Stimulated activated CD8-positive, alpha-beta memory T cell treated with anti-CD3 and anti-CD28 coated beads, Interleukin-7, amount 100 ng/mL, for 1 hour (primary cell): ENCODE measurements at places on chromosomes 5 and 9.

- no peak for DNase-seq
Observed at GRCh38 chr5:150703762-150704161, 2.9 kb upstream of the RBM22 start.

GRCh38 chr5:5800801-5801761 is 378.6 kb downstream of the ICE1 start:
- no peak for DNase-seq

GRCh38 chr9:69655065-69655464 is 17.1 kb downstream of the APBA1 start:
- no peak for DNase-seq

DNA sequence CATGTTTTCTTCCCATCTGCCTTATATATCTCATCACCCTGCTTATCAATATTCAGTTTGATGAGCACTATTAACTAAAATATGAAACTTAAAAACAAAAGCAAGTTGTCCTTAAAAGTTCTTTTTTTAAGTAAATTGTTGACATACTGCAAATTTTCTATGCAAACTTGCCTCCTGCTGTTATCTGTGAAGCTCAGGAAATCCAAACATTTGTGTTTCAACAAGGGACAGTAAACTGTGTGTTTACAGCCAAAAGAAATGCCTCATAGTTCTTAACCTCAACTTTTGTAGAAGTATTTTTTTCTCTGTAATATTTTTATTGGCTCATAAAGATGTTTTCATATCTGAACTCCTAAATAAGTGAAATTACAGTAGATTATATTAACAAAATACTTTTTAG is 7.7 kb upstream of the TTC23L start:
- DNase-seq = no peak

DNA sequence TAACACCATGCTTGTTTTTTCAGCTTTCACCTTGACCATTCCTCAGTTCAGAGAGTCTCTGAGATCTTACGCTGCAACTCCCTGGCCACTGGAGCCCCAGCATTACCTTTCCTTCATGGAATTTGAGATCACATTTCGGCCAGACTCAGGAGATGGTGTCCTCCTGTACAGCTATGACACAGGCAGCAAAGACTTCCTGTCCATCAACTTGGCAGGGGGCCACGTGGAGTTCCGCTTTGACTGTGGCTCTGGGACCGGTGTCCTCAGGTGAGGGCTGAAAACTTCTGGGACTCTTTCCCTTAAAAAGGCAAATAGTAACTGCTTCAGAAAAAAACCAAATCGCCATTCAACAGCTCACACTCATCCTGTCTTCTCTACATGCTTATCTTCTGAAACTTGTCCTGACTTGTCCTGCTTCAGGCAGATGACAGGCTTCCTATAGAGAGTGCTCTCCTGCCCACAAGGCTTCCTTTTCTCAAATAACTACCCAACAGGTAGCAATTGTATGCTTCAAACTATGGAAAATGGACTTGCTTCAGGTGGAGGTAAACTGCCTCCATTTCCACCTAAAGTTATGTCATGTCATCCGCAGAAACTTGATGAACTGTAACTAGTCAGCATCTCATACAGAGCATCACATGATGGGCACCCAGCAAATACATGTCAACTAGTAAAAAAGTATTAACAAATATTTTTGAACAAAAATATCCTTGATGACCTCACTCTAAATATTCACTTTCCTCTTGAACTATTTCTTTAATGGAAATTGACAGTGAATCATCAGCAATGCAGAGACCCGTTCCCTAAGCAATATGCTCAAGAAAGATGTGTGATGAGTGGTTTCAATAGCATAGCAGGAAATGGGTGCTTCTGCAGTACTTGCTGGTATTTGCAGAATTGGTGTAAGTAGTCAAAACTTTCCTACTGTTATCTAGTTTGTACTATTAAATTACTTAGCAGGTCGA is 129.2 kb downstream of the LIFR start:
- no peak for DNase-seq

GRCh38 chr5:149261246-149261645 is 10.4 kb upstream of the AFAP1L1 start:
- no peak for DNase-seq

GRCh38 chr5:33688066-33688465 is 203.7 kb downstream of the ADAMTS12 start:
- DNase-seq = no peak

- no peak for DNase-seq
Observed at GRCh38 chr9:14402583-14402982, 88.6 kb upstream of the NFIB start.

- DNase-seq = no peak
Observed at GRCh38 chr5:67238191-67238590, 41.6 kb upstream of the CD180 start.

GRCh38 chr9:134322781-134323241 is 3.4 kb upstream of the RXRA start:
- no peak for DNase-seq

GRCh38 chr5:110790673-110791072 is 51.9 kb downstream of the SLC25A46 start:
- no peak for DNase-seq
